NCI-H1048 (cell line): ENCODE measurements at places on chromosomes 7 and 10.
A peak's percentile ranks its signal among the peaks of the same experiment; 100 is the strongest.

- DNase-seq, result peak; percentile 55
These were observed 20.6 kb upstream of the RHOBTB1 start for GRCh38 chr10:60964257-60965235.

DNA sequence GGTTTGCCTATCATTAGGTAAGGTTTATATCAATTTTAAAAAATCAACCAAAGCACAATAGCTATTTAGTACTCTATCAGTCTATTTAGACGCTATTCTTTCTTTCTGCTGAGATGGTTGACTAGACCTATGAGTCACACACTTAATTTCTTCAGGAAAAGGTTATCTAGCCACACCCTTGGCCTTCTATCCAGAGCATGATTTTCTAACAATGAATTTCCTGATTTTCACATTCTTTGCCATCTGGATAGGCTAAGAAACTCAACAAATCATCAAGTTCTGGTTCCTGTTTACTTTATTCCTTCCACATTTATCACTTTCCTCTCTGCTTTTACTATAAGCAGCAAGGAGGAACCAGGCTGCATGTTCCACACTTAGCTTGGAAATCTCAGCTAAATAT is 8.1 kb downstream of the PRPS1L1 start:
- no peak for DNase-seq

GRCh38 chr7:153507885-153508284 is 544.3 kb upstream of the DPP6 start:
- DNase-seq, result no peak

GRCh38 chr7:107113866-107114265 is 54.9 kb upstream of the HBP1 start:
- no peak for DNase-seq

DNA sequence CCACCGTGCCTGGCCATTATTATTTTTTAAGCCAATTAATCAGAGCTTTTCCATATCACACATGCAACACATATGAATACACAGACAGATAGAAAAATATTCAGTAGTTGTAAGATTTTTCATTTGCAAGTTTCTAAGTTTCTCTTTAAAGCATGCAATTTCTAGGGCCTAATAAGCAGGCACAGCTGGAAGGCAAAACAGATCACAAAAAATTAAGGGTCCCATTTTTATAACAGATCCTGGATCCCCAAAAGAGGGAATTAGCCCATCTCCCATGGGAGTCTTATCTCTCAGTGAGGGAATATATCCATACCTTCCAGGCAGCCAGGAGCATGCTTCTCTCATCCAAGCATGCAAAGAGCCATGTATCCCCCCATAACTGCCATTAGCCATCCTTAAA is 31.2 kb upstream of the ZNF365 start:
- DNase-seq, result no peak

GRCh38 chr7:54252256-54253035 is 289.7 kb upstream of the VSTM2A start:
- DNase-seq, result no peak
